Urinary bladder (tissue), 4 donors: ENCODE measurements at places on chromosomes 3 and 15. TPM values are rescaled to one million over a fixed set of nuclear protein-coding genes. Genes with fewer than 3 reads are reported as not detected.

GRCh38 chr3:122929188-122930062 is 98.1 kb downstream of the SEMA5B start:
- no peak for DNase-seq

The FAM81A gene
- 2.0 TPM for total RNA-seq

- DNase-seq = no peak
These were observed 87.1 kb downstream of the CGNL1 start for GRCh38 chr15:57463360-57463759.

The ADAMTS9 gene
- total RNA-seq = 120 TPM

GRCh38 chr15:29616512-29616911 is 205.8 kb downstream of the TJP1 start:
- no peak for DNase-seq
